ENCODE measurements at places on chromosomes 3 and 15. TPM values are rescaled to one million over a fixed set of nuclear protein-coding genes. Genes with fewer than 3 reads are reported as not detected.
A peak's percentile ranks its signal among the peaks of the same experiment; 100 is the strongest.

- peak; percentile 37 for DNase-seq
Measured at GRCh38 chr15:57541805-57542504, 49.7 kb upstream of the MYZAP start.

DNA sequence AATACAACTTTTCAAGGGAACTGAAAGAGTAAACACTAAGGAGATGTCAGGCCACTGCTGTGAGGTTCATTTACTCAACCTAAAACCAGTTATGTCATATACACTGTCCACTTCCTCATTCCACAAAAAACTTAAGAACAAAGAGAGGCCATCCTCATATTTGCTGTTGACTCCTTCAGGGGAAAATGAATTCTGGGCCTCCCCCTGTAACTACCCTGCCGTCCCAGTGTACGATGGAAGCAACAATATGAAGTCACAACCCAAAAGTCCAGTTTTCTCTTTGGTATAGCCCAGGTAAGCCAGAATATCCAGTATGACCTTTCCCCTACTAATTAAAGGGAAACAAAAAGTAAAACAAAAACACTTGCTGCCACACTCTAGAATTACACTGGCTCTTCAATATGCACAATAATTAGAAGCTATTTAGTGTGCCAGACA, 16.2 kb downstream of the CEP152 start:
- DNase-seq, result no peak

Gene SNTN
- not detected for total RNA-seq

Gene SAMMSON
- not detected for total RNA-seq

Gene XIRP1
- 1.1 TPM for total RNA-seq

Gene GPR27
- total RNA-seq, result 2.0 TPM

DNA sequence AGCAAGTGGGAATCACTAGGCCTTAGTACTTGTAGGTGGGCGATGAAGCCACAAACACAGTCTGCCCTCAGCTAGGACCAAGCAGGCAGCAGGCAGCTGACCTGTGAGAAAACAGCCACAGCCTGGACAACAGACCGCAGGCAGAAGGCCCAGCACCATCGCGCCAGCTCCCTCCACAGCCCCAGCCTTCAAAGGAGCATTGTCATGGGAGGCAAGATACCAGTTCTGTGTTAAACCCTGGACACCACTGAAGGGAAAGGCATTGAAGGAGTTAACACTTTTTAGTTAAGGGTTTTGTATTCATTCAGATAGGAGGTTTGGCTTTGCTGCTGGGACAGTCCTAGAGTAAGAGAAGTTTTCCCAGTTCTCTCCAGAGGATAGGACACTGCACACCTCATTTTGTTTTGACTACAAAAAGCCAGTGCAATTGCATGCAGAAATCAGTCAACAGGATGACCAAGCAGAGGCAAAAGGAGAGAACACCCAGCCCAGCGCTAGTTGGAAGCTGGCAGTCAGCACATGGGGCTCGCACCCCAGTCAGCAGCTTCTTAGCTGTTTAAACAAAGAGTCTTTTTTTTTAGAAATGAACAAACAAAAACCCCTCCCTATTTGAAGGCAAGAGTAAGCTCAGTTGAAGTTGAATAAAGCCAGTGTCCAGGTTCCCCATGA, 286.1 kb upstream of the TPM1 start:
- DNase-seq, result no peak

DNA sequence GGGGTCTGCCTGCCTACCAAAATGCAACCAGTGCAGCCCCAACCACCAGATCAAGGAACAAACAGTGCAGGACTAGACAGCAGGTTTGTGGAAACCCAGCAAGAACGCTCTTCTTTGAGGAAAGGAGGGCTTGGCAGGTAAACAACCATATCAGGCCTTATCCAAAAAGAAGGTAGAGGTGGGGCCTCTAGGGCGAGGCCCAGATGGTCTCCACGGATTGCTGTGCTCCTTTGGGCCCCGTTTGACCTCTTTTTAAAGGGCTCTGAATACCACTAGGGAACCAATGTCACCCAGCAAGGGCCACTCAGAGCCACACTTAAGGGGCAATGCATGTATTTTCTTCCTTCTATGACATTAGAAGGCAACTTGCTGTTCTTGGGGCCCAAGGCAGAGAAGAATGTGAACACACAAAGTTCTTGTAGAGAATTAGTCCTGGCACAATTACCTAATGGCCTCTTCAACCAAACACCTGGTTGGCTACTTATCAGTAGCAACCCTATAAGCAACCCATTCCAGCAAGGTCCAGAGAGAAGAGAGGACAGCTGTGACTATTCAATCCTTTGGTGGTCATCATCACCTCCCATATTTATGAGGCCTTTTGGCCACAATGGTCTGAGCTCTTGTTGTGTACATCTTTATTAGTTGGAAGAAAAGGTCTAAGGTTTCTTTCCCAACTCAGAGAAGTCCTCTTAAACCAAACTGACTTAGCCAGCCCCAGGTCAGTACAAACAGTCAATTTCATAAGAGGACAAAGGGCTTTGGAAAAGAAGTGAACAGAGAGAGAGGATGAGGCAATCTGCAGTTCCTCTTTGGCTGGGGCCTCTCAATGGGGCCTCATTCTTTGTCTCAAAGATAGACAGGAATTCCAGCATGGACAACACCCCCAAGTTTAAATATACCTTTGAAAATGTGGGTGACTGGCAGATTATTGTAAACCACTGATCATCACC, 36.0 kb downstream of the FOXP1 start:
- no peak for DNase-seq

Data from astrocyte (in vitro differentiated cells and primary cell).